Cardiac fibroblast (primary cell): ENCODE measurements at places on chromosomes 7 and 10.

DNA sequence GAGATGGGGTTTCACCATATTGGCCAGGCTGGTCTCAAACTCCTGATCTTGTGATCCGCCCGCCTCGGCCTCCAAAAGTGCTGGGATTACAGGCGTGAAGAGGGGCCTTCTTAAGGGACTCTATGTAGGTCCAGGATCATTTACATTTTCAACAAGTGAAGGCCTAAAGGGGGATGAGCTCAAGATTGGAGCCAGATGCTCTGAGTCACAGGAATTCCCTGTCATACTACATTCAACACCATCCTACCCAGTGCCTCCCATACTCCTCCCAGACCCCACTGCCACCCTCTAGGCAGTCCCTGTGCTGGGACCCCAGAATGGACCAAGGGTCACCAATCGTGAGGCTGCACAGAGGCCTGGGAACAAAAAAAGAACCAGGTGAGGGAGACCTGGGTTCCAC, 29.9 kb downstream of the CYTH3 start:
- peak; percentile 52 for DNase-seq

GRCh38 chr7:141956084-141956483, 9.3 kb upstream of the CLEC5A start:
- no peak for DNase-seq

GRCh38 chr7:104160375-104160774, 47.4 kb downstream of the ORC5 start:
- peak; percentile 47 for DNase-seq

DNA sequence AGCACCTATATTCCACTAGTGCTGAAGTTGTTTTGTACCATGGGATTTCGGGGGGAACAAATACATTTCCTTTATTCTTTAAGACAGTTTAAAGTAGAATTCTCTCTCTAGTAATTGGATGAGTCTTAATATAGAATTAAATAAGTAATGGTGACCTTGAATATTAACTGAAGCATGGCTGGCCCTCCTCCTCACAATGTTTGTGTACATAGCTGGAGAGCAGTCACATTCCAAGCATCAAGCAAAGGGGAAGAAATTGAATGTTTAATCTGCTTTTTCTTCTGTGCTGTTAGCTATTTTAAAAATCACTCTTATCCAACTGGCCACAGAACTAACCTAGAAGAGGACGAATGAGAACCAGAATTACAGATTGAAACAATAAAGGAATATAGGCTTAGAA, 906.9 kb downstream of the CCSER2 start:
- DNase-seq, result no peak

DNA sequence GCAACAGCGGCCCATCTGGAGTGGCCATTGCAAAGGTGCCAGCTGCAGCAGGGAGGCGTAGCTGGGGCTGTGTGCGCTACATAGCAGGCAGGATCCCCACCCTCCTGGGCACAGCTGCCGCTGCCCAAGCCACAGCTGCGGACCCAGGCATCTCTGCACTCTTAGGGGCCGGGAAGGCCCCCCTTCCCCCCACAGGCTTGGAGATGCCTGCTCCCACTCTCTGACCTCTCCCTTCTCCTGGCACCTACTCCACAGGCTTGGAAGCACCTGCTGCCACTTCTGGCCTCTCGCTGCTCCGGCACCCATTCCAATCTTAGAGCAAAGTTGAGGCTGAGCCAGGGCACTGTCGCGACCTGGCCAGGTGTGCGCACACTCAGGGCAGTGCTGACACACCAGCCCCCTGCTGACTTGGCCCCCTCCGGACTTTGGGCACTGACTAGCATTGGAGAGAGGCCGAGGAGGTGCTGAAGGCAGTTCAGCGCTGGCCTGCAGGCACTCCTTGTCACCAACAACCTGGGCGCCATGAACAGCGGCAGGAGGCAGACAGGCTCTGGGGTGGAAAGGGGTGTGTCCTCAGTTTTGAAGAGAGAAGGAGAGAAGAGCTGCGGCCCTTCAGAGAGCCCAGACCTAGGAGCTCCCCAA, 18.4 kb downstream of the RBM48 start:
- no peak for DNase-seq

- DNase-seq, result no peak
Observed at GRCh38 chr10:47285381-47286115, 14.4 kb upstream of the GDF10 start.

DNA sequence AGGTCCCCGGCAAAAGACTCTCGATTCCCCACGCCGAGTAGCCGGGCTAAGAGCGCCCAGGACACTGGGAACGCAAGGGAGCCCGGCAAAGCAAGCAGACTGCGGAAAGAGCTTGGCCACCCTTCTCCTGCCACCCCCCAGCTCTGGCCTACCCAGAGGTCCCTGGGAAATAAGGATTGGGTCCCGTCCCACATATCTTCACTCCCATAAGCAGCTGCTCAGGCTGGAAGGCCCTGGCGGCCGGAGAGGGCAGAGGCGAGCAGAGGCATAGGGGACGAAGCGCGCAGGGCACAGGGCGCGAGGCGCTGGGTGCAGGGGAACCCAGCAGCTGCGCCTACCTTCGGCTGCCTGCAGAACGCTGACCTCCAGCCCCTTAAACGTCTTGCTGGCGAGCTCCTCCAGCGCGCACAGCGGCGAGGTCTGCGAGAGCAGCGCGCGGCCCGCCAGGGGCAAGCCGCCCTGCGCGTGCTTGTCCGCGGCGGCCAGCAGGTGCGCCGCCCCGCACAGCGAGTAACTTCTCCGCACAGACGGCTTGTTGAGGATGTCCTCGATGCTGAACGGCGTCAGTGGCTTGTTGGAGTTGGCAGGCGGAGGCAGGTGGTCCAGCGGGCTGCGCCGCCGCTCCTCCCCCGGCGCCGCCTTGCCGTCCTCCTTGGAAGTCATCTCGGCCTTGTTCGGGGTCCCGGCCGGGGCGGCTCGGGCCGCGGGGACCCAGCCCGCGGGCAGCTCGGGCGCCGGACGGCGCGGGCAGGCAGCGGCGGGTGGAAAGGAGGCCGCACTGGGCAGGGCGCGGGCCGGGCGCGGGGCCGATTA, 904 bp downstream of the LBX1 start:
- no peak for DNase-seq

DNA sequence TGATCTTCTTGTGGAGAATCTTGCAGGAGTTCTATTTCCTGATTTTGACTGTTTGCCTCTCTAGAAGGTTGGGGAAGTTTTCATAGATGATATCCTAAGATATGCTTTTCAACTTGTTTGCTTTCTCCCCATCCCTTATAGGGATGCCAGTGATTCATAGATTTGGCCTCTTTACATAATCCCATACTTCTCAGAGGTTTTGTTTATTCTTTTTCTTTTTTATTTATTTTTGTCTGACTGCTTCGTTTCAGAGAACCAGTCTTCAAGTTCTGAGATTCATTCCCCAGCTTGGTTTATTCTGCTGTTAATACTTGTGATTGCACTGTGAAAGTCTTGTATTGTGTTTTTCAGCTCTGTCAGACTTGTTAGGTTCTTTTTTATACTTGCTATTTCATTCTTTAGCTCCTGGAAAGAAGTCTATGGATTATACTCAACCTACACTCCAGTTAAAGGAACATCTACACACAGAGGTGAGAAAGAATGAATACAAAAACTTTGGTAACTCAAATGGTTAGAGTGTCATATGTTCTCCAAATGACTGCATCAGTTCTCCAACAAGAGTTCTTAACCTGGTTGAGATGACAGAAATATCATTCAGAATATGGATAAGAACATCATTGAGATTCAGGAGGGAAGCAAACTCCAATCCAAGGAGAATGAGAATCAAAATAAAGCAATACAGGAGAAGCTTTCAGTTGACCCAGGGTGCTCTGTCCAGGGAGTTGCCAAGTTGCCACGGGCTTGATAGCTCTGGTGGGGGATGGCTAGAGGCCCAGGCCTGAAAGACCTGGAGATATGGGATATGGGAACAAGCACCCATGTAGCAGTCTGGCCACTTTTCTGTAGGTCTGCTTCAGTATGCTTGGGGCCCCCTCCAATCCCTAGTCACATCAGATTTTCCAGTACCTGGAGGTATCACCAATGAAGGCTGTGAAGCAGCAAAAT, 150.3 kb downstream of the AHR start:
- DNase-seq, result peak; percentile 29

- no peak for DNase-seq
Observed at GRCh38 chr10:79048639-79049550, 19.9 kb upstream of the ZMIZ1 start.

DNA sequence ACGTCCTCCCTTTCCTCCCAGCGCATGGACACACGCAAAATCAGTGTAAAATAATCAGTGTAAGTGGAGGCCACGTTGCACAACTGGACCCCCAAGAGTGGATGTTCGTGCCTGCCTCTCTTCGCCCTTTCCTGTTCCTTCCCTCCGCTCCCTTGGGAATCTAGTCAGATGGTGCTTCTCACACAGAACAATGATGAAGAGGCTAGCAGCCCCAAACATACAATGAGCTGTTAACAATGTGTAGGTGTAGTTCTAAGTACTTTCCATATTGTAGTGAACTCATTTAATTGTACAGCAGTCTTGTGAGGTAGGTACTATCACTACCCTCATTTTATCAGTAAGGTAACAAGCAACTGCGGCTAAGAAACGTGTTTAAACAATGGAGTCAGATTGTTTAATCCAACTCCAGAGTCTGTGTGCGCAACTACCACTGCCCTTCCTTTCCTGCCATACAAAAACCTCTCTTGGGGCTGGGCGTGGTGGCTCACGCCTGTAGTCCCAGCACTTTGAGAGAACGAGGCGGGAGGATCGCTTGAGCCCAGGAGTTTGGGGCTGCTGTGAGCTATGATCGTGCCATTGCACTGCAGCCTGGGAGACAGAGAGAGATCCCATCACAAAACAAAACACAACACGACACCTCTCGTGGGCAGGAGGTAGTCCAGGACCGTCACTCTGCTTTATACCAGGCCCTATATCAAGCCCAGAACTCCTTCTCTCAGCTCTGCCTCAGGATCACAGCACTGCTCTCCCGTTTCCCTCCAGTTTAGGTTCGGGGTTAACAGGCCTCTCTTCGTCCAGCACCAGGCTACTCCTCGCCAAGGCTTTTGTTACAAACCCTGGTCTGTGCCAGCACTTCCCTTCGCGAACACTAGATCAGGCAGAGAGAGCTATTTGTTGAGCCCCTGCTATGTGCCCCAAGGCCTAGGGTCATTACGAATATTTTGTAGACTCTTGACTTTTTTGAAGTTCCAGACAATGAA, 1.1 kb downstream of the FKBP9 start:
- DNase-seq, result peak; percentile 86

DNA sequence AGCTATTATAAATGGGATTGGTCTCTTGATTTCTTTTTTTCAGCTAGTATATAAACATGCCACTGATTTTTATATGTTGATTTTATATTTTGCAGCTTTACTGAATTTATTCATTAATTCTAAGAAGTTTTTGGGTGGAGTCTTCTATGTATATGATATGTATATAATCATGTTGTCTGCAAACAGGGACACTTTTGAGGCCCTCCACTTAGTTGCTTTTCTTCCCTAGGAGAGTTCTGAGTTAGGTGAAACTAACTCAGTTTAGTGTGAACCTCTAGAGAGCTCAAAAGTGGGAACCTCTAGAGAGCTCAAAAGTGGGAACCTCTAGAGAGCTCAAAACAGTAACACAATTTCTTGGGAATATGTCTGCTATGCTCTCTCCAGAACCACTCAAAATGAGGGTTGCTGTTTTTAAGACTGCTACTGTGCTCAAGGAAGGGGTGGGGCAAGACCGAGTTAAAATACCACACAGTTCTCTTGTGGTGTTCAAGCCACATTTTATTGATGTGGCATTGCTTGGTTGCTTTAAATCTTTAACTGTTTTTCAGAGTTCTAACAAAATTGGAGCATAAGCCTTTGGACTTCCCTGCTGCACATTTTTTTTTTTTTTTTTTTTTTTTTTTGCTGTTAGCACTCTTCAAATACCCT, 13.2 kb downstream of the CCDC7 start:
- no peak for DNase-seq

GRCh38 chr7:150668472-150668911, 17.0 kb upstream of the GIMAP2 start:
- DNase-seq, result no peak

- DNase-seq, result no peak
Observed at GRCh38 chr7:124489925-124490324, 275.7 kb downstream of the GPR37 start.

DNA sequence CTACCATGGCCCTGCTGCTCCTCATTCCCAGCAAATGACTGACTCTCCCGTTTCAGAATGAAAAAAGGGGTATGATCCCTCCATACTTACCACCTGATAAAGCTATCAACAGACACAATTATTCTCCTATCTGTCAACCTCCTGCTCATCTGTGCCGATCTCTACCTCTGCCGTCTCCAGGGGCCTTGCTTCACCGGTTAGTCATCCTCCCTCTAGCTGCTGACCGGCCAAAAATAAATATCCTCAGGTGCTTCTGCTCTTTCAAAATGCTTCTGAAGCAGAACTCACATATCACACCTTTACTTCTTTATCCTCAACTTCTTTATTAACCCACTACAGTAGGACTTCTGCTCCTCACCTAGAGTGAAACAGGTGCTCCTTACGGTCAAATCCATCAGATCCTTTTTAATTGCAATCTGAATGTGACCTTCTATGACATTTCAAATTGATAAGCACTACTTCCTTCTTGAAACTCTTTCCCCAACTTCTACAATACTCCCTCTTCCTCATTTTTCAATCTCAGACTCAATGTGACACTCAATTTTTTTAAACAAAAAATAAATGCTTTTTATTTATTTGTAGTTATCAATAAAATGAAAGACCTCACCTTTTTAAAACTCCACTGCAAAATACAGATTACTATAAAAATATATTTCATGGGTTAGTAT, 63.2 kb downstream of the LMBR1 start:
- DNase-seq, result no peak

GRCh38 chr10:87991946-87992345, 128.5 kb downstream of the PTEN start:
- no peak for DNase-seq

DNA sequence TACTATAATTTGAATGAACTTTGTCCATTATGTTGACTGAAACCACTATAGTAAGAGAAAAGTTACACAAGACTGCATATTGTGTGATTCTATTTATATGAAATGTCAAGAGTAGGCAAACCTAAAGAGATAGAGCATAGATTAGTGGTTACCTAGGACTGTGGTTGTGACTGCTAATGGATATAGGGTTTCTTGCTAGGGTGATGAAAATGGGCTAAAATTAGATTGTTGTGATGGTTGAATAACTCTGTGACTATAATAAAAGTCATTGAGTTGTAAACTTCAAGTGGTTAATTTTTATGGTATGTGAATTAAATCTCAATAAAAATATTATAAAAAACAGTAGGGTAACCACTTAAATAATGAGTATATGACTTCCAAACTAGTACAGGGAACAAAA, 142.9 kb upstream of the AHR start:
- DNase-seq, result no peak

- DNase-seq, result no peak
Observed at GRCh38 chr10:96014473-96015102, 28.8 kb upstream of the CCNJ start.

GRCh38 chr7:134212576-134213546, 85.7 kb downstream of the LRGUK start:
- DNase-seq, result peak; percentile 6

DNA sequence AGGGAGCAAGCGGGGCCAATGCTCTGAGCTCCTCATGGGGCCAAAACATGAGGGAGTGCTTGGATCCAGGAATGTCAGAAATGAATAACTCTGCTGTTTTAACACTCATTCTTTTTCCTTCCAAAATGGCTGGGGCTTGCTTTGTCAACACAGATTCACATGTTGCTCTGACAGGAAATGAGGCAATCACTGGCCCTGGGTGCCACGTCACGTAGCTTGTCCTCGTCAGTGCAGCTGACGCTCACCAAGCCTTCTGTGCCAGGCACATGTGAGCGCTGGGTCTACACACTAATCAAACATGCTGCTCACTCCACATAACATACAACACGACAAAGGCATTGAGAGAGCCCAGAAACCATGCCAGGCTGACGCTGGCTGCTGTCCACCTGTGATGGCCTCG, 198.9 kb downstream of the WDR37 start:
- no peak for DNase-seq

GRCh38 chr10:14527134-14527844, 196.6 kb upstream of the FRMD4A start:
- no peak for DNase-seq
